ENCODE measurements at places on chromosomes 12 and 14.

DNA sequence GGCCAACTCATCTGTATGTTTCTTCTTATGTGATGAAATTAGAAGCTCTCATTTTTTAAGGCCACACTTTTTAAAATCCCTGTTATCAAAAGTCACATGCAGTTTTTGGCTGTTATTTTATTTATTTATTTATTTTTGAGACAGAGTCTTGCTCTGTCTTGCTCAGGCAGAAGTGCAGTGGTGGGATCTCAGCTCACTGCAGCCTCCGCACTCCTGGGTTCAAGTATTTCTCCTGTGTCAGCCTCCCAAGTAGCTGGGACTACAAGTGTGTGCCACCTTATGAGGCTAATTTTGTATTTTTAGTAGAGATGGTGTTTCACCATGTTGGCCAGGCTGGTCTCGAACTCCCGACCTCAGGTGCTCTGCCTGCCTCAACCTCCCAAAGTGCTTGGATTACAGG is 1434.5 kb downstream of the LRFN5 start:
- DNase-seq: no peak

- no peak for DNase-seq
These were observed 96.9 kb downstream of the FIGNL2 start for GRCh38 chr12:51751661-51752060.

- peak; percentile 22 for DNase-seq
These were observed 1.7 kb upstream of the EIF5 start for GRCh38 chr14:103332143-103332919.

DNA sequence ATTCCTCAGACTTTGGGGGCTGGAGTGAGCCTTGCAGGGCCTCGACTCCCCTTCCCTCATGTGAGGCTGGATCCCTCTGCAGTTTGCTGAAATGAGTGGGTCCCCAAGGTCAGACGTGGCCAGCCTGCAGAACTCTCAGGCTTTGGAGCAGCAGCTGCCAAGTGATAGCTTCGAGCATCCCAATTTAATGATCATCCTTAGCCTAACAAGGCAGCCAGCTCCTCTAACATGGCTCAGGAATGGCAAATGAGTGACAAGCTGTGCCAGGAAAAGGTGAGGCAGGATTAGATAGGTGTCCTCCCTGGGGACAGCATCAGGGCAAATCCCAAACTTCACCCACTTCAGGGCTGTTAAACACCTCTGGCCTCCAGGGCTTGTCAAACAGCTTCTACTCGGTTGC is 130.7 kb upstream of the PWP1 start:
- no peak for DNase-seq

GRCh38 chr12:67647799-67648520 is 585 bp upstream of the DYRK2 start:
- DNase-seq: peak; percentile 95

DNA sequence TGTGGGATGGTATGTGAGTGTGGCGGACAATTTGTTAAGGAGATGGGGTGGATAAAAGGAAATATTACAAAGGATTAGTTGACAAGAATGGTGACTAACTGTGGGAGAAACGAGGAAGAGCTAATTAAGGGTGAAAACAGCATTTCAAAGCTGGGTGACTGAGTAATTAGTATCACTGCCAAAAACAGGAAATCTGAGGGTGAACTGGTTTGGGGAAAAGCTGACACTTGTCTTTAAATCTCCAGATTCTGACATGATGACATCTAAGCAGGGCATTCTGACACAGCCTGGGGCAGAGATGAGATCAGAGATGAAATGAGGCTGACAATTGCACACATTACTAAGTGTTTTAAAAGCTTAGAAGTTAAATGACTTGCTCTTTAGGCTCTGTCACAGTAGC is 42.4 kb upstream of the CCDC175 start:
- no peak for DNase-seq

DNA sequence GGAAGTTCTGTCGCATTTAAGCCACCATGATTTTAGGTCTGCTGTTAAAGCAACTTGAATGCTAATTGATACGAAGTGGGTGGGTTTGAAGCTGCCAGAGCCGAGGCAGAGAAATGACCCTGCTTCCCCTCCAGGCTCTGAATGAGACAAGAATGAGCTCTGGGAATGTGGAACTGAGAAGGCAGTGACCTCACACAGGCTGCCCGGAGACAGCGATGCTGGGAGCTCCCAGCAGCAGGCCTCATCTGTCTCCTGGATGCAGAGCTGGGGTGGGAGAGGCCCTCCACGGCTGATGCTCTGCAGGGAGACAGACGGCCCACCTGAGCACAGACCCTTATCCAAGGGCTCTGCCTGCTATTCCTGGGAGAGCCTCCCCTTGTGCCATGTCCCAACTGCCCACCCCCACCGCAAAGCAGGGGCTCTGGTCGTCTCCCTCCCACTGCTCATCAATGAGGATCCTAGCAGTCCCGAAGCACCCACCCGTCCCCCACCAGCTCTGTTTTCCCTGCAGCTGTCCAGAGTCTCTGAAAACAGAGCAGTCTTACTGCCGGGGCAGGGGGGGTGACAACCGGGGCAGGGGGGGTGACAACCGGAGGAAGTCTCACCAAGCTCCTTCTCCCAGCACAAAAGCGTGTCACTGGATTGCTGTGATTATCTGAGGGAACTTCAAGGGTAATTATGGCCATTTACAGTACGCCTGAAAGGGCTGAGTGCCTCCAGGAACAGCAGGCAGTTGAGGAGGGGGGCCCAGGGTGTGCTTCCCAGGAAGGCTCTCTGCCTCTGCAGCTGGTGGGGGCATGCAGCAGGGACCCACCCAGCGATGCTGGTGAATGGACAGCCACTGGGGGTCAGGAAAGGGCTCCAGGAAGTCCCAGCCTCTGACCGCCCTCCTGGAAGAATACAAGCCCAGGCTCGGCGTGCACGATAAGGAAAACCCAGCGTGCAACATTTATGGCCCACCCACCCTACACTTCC is 67.8 kb downstream of the CHGA start:
- no peak for DNase-seq

DNA sequence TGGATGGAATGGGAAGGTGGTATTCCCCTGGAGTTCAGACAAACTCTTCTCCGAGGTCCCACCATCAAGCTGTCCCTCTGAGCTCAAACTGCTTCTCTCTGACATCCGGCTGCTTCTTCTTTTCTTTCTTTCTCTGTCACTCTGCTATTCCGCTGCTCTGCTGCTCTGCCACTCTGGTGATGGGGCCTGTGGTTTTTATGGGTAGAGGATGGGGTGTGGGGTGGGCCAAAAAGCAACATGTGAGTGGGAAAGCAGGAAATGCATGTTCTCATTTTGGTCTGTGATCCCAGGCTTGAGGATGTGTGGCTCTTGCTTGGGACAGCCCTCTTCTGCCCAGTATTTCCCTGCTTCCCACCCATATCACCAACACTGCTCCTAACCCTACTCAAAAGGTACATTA is 30.6 kb downstream of the CLECL1 start:
- no peak for DNase-seq

DNA sequence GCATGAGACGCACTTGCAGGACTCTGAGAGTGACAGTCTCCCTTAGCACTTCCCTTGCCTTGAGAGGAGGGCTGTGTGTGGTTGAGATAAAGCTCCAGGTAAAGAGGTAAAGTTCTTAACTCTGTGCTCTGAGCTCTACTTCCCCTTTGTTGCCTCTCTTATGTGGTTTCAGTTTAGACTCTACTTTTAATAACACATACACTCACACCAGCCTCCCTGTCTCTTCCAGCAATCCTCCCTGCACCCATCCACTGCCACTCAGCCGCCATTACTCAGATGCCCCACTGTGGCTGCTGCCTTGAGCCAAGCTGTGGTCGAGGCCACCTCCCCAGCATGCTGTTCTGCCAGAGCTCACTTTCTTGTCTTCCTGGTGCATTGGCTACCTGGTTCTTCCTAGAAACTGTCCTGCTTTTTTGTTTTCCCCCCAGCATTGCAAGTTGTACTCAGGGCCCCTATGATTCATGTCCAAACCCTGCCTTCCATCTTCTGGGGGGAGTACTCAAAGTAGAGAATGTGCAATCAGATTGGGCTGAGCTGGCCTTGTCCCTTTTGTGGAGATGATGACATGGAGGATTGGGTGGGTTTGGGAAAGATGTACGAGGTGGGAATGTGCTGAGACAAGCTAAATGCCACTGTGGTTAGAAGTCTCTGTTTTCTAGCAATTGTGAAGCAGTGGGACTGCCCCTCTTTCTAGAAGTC is 115.5 kb upstream of the PARP11 start:
- no peak for DNase-seq

- no peak for DNase-seq
These were observed 30.7 kb upstream of the WSCD2 start for GRCh38 chr12:108098374-108098773.

DNA sequence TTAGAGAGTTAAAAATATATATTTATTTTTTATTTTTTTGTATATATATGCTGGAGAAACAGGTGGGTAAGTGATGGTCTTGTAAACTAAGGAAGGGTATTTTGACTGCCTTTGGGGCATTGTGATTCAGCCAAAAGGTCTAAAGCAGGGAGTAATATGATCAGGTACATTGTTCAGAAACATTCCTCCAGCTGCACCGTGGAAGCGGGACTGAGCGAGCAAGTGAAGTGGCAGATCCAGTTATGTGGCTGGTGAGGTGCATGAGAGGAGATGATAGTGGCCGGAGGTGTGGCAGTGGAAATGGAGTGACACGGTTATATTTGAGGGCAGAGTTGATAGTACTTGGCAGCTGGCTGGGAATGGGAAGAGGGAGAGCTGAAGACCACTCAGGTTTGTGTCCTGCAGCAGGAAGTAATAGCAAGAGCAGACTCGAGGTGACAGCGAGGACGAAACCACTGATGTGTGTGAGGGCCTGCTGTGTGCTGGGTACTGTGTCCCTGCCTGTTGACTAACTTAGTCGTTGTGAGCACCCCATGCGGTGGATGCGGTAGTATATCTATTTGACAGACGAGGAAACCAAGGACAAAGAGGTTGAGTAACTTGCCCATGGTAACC is 39.2 kb downstream of the EID3 start:
- no peak for DNase-seq

DNA sequence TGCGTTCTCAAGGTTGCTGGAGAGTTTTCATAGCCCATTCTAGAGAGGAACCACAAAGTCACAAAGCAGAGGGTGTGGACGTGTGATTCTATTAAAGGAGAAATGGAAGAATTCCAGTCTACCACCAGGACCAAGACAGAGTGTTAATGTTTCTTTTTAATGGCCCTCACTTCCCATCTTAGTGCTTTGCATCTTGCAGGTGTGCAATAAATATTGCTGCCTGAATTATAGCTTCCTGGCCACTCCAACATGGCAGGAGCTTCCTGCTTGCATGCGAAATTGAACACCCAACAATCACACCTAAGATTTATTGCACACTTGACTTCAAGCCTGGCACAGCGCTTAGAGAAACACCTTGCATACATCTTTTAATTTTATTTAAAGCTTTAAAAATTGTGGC is 22.4 kb upstream of the PPP1CC start:
- DNase-seq: peak; percentile 39

GRCh38 chr12:103431387-103431786 is 64.4 kb downstream of the C12orf42 start:
- DNase-seq: no peak

DNA sequence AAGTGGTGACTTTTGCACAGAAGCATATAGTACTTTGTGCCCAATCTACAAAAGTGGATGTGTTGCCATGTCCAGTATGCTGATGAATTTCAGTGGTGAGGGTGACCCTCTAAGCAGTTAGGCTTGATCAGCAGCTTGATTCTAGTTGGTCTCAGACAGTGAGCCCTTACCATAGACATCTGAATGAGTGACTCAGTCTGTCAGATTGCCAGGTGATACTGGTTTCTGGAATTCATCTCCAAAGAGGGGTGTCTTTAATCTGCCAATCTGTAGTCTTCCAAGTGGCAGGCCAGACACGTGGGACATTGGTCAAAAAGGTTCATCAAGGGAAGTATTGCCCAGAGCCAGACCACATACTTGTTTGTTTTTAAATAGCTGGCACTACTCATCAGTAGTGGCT is 187.4 kb upstream of the SLC16A7 start:
- DNase-seq: no peak

DNA sequence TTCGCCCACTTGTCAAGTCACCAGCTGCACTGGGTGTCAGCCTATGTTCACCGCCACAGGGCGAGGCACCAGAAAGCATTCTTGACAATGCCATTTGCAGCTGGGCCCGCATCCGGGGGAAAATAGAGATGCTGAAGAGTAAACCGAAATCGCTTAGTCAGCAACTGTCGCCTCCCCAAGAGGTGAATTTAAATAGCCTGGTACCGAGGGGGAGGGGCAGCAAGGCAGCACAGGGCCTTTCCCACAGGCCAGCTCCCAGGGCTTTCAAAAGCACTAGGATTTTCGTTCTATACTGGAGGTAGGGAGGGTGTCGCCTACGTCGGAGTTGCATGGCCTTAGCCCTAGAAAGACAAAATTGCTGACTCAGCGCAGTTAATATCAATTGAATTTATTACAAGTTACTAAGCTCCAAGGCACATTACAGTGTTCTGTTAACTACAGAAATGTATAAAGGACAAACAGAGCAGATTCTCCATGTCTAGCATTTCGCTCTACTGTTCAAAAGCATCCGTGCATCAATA is 4.3 kb downstream of the IRF2BPL start:
- peak; percentile 90 for DNase-seq

GRCh38 chr12:96774496-96775256 is 132.4 kb upstream of the NEDD1 start:
- DNase-seq: no peak

DNA sequence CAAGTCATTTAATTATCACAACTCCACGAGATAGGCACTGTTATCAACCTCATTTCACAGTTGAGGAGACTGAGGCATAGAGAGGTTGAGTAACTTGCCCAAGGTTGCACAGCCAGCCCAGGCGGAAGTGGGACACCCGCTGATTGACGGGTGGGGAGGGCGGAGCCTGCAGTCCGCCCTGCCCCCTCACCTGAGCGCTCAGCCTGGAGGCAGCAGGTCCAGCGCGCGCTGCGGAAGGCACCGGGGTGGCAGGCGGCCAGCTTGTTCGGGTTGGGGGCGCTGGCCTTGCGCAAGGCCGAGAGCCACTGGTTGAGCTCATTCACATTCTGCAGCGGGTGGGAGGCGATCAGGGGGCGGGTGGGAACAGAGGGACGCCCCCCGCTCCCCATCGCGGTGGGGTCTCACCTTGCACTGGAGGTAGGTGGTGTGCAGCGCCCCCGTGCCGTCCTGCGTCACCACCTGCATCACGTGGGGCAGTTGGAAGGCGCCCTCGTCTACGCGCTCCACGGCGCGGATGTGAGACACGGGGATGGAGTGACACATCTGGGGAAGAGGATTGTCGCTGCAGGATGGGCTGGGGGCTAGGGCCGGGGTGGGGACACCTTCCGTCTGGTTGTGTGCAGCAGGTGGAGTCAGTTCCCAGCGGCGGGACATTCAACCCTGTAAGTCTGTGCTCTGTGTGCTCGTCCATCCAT is 31.7 kb downstream of the RASAL1 start:
- no peak for DNase-seq

DNA sequence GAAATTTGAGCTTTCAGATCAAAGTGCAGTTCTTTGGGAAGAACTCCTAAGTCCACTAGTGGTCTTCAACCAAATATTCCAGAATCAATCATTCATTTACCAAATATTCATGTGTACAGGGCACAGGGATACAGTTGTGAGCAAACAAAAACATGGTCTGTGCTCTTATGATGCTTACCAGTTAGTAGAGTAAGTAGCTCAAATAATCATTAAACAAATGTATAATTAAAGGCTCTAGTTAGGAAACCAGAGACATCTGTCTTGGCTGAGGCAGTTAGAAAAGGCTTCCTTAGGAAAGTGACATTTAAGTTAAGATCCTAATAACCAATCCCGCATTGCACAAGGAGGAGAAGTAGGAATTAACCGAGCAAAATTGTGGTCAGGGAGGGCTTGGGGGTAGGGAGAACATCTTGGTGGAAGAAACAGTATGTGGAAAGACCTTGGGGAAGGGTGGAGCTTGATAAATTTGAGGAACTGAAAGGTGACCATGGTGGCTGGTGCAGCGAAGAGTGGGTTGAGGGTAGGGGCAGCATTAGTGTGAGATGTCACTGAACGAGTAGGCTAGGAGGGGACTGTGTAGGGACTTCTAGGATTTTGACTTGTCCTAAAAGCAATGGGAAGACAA is 40.0 kb downstream of the PEBP1 start:
- no peak for DNase-seq

Measured in NCI-H510A (cell line).